ENCODE measurements at places on chromosomes 2 and 18.

- no peak for DNase-seq
Observed at GRCh38 chr18:78875016-78875777, 104.4 kb upstream of the SALL3 start.

DNA sequence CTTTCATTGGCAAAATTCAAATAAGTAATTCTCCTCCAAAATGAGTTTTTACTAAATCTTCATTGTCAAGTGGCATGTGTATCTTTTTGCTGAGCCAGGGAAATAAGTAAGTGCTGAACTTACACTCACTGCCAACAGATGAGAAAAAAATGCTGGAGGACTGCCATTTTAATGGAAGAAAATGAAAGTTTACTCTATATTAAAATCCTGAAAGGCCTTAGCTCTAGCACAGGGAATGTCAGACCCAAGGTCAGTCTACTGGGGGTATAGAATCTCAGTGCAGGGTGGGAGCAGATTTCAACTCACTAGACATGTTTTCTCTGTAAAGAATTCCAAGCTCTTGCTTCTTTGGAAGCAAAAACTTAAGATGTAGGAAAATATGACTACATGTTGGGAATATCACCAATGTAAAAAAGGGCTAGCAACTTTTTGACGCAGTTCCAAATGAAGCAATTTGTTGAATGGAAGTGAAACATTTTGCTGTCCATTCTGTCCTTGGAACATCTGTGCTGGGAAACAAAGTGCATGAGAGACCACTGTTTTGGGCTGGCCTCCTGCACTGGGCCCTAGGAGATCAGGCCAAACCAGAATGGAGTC, 127.0 kb downstream of the ST6GAL2 start:
- peak; percentile 3 for DNase-seq

DNA sequence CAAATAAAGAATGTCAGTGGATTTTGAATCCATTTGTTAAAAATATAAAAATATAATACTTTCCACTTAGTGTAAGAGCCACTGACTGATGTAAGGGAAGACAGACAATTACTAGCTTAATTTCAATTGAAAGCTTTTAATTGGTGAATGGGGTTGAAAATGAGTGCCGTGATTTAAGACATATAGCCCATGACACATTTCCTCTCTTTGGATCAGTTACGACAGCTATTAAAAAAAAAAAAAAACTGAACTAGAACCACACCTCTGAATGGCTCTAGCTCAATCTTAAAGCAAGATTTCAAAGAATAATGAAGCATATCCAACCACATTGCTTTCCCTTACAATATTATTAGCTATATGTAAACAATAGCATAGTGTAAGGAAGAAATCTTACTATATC, 44.0 kb downstream of the CIB4 start:
- DNase-seq, result no peak

DNA sequence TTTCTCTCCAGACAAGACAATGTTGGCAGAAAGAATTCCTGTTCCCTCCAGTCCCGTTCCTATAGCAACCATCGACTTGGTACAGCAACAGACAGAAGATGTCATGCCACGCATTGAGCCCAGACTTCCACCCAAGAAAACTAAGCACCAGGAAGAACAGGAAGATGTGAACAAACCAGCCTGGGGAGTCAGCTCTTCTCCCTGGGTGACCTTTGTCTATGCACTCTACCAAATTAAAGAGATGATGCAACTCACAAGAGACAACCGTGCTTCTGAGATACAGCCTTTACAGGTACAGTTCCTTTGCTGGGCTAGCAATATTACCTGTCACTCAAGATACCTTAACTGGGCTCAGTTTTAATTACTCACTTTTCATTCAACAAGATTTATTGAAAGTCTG, 37.1 kb downstream of the NEMP2 start:
- no peak for DNase-seq

GRCh38 chr2:174485788-174486562, 854 bp downstream of the GPR155 start:
- DNase-seq, result no peak

DNA sequence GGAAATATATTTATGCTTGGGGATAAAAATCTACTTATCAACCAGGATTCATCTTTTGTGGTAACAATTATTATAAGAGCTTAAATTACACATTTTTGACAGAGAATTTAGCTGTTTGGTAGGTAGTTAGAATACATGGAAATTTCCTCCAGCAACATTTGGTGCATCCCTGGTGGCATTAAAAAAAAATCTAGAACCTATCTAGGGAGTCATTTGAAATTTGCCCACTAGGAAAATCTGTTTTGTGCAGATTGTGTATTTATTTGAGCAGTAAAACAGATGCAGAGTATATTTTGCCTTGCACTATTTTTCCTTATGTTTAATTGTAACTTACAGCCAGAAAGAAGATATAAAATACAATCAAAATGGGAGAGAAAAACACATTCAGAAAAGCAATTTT, 208.4 kb upstream of the LRP1B start:
- DNase-seq, result no peak

- DNase-seq, result peak; percentile 47
Observed at GRCh38 chr2:23939987-23940717, at the start of gene UBXN2A. Gene UBXN2A (plus strand): TSS chr2:23940463. CDS start chr2:23958315, 17,852 bp downstream.

- no peak for DNase-seq
Observed at GRCh38 chr2:120231974-120232635, 8.9 kb upstream of the TMEM185B start.

DNA sequence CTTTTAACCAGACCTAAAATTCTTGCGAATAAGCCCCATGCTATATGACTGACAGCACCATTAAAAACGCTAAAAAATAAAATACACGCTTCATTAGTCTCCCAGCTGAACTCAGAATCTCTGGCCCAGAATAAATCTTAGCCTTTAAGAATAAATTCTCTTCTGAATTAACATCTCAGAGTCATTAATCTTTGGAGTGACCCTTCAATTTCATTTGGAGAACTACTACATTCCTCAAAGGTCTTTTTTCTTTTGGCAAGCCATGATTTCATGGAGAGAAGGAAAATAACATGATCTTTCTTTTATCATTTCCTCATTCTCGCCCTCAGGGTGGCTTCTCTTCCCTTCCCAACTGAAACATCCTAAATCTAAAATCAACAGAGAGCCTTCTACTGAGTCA, 259.0 kb downstream of the AFF3 start:
- no peak for DNase-seq

DNA sequence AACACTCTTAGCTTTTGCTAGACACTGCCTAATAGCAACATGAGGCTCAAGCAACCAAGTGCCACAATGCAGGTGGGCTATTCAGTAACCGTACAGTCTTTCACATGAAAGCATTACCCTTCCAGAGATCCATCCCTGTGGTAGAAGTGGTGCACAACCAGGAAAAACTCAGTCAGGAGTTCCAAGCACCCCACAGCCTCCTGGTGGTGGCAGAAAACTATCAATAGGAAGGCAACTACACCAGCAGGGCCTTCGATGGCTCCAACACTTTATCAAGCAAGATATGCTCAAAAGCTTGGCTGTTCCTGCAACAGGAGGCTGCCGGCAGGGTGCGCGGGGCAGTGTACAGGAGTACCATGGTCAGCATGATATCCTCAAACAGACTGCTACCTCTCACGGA, 176.1 kb upstream of the DLGAP1 start:
- no peak for DNase-seq

- no peak for DNase-seq
Observed at GRCh38 chr2:233386382-233387041, 32.2 kb downstream of the DGKD start.

DNA sequence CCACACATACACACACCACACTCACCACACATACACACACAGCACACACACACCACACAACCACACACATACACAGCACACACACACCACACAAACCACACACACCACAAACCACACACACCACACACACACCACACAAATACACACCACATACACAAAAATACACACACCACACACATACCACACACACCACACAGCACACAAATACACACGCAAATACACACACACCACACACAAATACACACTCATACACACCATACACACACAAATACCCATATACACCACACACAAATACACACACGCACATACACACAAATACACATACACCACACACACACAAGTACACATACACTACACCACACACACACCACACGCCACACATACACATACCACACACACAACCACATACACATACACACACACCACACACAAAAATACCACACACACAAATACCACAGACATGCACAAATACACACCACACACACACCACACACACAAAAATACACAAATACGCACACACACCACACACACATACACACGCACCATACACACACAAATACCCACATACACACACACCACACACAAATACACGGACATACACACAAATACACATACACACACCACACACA, 134.6 kb upstream of the TWIST2 start:
- DNase-seq, result no peak

- DNase-seq, result no peak
Observed at GRCh38 chr2:9112079-9112721, 94.4 kb upstream of the ASAP2 start.

- no peak for DNase-seq
Observed at GRCh38 chr18:14189858-14190257, 57.6 kb upstream of the ZNF519 start.

DNA sequence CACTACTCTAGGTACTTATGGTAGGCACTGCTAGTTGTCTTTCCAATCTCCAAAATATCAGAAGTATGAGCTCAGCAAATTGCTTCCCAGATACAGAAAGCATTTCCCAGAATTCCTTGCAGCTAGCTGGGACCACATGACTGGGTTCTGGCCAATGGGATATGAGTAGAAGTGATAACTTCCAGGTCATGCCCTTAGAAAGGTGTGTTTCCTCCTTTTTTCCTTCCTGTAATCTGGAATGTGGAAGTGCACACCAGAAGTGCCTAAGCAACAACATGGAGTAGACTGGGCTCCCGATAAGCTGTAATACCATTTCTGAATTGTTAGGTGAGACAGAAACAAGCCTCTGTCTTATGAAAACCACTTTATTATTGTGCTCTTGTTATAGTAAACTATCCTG, 279.8 kb downstream of the ZNF385B start:
- no peak for DNase-seq

GRCh38 chr18:56176751-56177150, 461.6 kb downstream of the TXNL1 start:
- no peak for DNase-seq

DNA sequence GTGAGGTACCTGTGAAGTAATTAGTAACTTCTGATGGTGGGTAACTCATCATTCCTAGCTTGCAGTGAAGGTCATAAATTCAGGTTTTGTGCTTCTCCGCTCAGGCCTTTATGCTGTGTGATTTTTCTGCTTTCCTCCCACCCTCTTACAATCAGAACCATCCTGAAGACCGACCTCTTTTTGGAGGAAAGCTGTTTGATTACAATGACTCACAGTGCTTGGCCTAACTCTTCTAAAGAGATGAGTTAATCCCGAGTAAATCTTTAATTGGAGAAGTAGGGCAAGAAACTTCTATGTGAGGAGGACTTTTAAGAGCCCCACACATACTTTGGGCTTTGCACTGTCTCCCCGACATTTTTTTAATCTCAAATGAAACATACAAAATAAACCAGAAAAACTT, 53.1 kb downstream of the TTC27 start:
- DNase-seq, result no peak

DNA sequence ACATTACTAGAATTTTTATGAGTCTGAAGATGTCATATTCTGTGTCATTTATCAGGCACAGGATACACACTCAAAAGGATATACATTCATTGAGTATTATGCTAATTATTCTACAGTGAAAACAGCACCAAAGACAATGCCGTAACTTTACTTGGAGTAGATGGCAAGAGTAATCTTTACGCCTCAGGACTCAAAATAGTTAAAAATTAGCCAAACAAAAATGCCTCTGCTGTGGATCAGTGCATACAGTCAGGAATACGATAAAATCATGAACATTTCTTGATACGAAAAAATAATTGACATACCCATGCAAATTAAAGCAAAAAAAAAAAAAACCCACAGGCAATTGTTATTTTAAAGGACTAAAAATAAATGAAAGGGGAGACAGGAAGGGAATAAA, 129.7 kb downstream of the NETO1 start:
- no peak for DNase-seq

DNA sequence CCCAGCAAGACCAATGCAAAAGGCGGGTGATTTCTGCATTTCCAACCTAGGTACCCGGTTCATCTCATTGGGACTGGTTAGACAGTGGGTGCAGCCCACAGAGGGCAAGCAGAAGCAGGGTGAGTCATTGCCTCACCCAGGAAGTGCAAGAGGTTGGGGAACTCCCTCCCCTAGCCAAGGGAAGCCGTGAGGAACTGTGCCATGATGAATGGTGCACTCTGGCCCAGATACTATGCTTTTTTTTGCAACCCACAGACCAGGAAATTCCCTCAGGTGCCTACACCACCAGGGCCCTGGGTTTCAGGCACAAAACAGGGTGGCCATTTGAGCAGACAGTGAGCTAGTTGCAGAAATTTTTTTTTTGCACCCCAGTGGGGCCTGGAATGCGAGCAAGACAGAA, 662.6 kb upstream of the ACVR2A start:
- no peak for DNase-seq

DNA sequence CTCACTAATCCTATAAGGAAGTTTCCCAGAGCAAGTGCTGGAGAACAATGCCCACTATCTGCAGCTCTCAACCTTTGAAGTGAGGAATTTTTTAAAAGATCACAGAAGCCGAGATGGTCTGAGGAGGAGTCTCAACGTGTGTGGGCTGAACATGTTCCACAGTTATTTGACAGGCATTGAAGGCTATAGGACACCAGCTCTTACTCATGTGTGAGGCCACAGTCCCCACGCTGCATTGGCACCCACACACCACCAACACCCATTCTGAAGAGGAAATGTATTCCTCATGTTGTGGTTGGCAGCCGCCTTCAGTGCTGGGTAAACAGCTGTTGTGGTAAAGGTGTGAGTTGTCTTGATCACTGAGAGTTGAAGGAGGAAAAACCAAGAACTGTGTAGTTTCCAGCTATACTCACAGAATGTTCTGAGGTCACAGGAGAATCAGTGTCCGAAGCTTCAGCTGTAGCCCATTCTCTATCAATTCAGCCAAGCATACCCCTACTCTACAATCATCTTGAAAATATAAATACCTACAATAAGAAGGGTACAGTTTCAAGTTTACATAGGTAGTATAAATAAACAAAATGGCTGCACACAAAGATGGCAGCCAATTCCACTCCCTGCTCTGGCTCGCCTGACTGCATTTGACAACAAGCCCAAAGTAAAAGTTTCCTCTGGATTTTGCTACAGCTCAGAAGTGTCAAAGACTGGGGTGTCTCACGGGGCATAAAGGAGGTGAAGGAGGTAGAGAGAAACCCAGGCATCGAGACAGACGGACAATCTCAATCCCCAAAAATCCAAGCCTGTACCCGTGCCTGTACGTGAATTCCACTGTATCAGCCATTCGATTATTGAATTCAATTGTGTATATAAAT, 12.1 kb downstream of the CD226 start:
- no peak for DNase-seq

GRCh38 chr2:31097962-31098613, 40.2 kb downstream of the GALNT14 start:
- DNase-seq, result no peak
